ENCODE measurements at places on chromosomes 16 and 17.

- no peak for DNase-seq
These were observed 5.0 kb downstream of the CDH16 start for GRCh38 chr16:66913711-66914110.

DNA sequence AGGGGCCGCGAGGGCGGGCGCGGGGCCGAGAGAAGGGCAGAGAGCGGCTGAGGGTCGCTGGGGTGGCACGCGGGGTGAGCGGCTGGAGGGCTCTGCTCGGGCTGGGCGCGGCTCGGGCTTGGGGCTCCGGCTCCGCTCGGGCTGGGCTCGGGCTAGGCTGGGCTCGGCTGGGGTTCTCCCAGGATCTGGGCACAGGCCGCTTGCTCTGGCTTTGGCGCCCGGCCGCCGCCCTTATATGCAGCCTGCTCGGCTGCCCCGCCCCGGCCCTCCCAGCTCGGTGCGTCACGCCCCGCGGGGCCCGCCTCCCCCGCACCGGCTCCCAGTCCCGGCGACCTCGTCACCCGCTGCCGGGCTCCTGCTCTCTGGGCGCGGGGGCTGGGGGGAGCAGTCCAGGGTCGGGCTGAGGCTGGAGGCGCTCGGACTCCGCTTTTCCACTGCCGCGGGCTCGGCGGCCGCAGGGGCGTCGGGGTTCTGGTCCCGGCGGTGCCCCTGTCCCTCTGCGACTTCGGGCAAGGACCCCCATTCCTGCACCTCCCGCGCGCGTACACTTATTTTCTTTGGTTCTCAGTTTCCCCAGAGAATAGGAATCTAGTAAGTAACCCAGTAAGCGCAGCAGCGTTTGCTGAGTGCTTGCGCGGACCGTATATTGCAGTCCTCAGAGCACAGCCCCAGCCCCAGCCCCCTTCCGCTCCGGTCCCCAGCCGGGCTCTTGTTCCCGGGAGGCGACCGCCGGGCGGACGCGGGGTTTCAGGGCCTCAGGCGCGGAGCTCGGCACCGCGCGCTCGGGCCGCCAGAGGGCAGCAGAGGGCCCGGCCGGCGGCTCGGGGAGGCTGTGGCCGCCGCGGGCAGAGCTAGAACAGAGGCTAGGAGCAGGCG is at the start of gene RASD1:
Gene RASD1, minus strand, starts transcription at position 207 of the 876 bp plus-strand sequence. CDS start 214 bp downstream, outside the sequence.
- peak; percentile 96 for DNase-seq

DNA sequence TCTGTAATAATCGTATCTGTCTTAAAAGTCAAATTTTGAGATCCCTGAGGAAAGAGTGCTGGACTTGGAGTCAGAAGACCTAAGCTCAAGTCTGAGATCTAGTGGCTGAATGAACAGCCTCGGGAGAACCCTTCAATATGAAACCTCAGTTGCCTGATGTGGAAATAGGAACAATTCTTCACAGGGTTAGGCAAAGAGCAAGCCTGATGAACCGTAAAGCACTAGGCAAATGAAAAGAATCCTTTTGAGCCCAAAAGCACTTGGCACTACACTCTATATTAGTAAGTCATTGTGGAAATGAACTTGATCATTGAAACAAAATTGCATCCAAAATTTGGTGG is 20.2 kb downstream of the TXNDC11 start:
- no peak for DNase-seq

DNA sequence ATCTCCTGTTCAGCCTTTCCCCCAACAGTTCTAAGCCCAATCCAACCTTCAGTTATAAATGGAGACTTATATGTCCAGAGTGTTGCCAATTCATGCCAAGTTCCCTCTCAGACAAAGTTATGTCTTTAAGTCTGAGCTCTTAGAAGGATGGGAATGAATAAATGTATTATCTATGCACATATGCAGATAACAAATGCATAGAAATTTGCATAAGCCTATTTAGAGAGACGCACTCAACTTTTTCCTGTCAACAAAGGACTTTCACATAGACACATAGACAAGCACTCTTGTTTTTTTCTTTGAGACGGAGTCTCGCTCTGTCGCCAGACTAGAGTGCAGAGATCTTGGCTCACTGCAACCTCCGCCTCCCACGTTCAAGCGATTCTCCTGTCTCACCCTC is 95.1 kb downstream of the SOX9 start:
- no peak for DNase-seq

- no peak for DNase-seq
These were observed 47.7 kb downstream of the SMURF2 start for GRCh38 chr17:64614266-64615027.

- no peak for DNase-seq
These were observed 13.8 kb downstream of the IL4R start for GRCh38 chr16:27327586-27327915.

DNA sequence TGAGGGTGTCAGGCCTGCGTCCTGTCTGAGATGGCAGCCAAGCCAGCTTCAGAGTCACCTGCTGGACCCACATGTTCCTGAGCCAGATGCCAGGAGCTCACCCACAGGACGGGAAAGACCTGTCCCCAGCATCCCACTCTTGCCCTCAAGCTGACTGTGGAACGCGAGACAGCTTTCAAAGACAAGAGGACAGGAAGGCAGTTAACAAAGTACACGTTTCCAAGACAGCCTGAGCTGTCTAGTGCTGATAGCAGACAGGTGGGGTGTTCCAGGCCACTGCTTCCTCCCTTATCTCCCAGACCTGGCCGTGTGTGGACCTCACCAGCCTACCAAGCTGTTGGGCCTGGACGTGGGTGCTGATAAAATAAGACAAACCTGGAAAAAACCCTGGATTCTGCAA is 13.2 kb downstream of the CMTM3 start:
- DNase-seq = no peak

DNA sequence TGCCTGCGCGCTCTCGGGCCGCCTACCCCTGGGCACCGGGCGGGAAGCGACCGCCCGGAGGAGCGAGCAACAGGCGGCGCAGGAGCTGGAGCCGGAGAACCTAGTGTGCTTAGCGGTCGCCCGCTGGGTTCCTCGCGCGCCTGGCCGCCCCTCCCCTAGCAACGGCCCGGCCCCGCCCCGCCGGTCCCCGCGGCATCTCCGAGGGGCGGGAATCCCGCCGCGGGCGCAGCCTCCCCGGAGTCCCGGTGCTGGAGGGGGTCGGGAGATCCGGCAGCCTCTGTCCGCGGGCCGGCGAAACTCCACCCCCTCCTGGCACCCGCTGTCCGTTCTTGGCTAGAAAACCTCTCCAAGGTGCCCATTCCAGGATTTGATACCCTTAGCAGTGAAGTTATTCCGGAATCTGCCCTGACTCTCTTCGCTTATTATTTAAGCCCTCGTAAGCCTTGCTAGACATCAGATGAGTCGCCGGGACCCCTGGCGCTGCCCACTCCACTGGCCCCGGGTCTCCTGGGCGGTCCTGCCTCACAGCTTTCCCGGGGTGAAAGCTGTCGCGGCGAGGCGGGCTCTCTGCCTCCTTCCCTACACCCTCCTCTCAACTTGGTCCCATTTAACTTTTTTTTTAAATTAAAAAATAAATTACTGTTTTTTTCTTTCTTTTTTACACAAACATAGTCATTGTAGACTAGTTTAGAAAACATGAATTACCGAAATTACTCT is at the start of gene RPRML:
Gene RPRML, minus strand, starts transcription at position 107 of the 717 bp plus-strand sequence. CDS start 246 bp downstream, outside the sequence.
- peak; percentile 59 for DNase-seq

GRCh38 chr16:558298-559020 is 1.7 kb upstream of the PRR35 start:
- no peak for DNase-seq

DNA sequence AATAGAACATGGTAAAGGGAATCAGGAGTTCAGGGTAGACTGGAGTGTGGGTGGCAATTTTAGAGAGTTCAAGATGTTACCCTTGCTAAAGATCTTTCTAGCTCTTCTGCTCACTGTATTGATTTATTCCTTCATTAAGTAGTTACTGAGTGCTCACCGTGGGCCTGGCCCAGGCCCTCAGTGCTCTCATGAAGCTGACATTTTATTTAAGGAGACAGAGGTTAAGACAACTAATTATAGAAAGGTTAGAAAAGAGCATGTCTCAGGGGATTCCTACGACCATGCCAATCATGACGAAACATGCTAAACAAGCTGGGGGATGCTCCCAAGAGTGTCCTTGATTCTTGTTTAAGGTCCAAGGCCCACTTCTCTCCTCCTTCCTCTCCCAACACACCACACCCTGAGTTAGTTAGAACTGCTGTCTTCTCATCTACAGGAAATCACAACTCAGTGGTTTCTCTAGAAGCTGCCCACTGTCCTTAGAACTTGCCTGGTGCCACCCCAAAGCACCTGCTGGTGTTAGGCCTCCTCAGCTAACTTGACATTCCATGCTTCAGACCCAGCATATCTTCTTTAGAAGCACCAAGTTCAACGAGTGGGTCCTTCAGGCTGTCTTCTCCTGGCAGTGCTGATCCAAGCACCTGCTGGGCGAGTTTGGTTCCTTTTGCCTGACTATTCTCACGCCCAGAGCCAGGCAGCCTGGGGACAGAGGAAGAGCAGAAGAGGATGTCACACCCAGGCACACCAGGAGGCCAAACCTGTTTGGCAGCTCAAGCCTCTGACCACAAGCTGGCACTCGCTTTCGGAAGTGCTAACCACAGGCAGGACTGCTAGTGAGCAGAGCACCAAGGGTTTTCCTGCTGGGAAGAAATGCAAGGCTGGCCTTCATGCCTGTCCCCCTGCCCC is 79.0 kb downstream of the GAS7 start:
- no peak for DNase-seq

DNA sequence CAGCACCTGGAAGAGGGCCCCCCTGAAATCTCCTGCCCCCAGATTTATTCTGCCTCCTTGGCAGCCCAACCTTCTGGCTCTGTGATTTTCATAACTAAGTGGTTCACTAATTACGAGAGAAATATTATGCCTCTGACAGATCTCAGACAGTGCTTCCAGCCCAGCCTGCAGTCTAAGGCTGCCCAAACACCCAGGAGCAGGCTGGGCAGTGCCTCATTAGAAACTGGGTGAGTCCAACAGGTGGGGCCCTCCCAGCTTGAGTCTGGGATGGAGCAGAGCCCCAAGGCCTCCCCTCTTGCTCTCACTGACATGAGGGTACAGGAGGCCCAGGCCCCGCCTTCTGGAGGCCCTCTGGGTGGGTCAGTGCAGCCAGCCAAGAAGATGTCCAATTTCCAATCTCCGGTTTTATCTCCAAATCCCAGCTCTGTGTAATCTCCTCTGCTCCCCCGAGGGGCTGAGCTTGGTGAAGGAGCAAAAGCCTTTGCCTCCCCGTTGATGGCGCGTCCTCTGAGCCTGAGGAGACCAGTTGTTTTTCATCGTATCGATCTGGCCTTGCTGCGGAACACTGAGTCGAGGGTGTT is 20.1 kb upstream of the ABCC3 start:
- DNase-seq = no peak

Data from sciatic nerve (tissue), 2 donors.